ENCODE measurements at places on chromosomes 7 and 10.
A peak's percentile ranks its signal among the peaks of the same experiment; 100 is the strongest.

DNA sequence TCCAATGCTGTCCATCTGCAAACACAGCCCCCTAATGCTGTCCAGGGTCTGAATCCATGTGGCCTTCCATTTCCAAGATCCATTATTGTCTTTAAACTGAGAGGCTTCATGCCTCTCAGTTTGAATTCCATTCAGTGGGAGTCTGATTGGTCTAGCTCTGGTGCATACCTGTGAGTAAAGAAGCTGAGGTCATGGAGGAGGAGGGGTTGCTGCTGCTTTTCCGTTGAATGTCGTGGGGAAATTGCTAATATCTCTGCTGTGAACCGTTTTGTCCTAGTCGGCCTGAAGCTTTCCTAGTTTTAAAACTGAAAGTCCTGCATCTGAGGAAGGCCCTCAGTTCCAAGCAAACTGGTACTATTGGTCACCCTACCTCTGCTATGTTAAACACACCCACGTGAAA lies 17.7 kb downstream of the SH2D4B start:
- DNase-seq, result no peak

- DNase-seq, result no peak
These were observed 48.6 kb downstream of the CUL1 start for GRCh38 chr7:148747274-148747673.

DNA sequence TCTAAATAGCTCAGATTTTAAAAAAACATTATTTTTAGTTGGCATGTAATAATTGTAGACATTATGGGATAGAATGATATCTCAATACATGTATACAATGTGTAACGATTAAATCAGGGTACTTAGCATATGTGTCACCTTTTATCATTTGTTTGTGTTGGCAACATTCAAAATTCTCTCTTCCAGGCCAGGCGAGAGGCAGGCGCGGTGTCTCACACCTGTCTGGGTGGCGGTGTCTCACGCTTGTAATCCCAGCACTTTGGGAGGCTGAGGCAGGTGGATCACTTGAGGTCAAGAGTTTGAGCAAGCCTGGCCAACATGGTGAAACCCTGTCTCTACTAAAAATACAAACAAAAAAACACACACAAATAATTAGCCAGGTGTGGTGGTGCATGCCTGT lies 151.7 kb downstream of the RTKN2 start:
- no peak for DNase-seq

- DNase-seq, result no peak
These were observed 251.8 kb upstream of the NFE2L3 start for GRCh38 chr7:25900245-25900644.

- no peak for DNase-seq
These were observed 75.4 kb upstream of the ZMIZ1 start for GRCh38 chr10:78993261-78993945.

GRCh38 chr10:110632591-110633215 lies 11.4 kb upstream of the RBM20 start:
- no peak for DNase-seq

DNA sequence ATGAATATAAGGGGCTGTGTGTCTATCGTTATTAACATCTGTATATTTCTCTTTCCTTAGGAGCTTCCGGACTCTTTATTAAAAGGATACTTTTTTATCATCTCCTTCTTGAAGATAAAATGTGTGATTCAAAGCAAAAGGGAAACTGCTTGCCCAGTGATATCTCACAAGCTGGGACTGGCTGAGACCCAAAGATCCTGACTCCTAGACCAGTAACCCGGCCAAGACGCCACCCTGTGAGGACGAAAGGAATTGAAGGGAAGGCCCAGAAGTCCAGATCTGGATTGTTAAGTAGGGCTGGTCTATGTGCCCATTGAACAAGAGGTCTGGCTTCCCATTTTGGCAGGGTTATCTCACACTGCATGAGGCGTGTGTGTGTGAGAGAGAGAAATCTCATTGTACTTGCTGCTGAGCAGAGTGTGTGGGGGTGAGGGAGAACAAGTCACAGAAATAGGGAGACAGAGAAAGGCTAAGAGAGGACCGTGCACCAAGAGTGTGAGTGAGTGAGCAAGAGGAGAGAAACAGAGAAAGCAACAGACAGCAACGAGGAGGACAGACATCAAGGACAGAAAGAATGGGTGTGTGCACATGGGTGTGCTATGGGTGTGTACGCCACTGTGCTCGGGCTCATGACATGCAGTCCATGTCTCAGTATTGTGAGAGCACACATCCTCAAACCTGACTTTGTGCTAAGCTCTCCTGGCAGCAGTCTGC lies 75.4 kb downstream of the PLXNA4 start:
- peak; percentile 69 for DNase-seq

- DNase-seq, result peak; percentile 78
These were observed 50.2 kb downstream of the CXCL12 start for GRCh38 chr10:44334621-44335184.

- DNase-seq, result no peak
These were observed 15.9 kb downstream of the YKT6 start for GRCh38 chr7:44216521-44217222.

Data from fibroblast of lung (primary cell).